ENCODE measurements at places on chromosomes 3 and 15. TPM values are rescaled to one million over a fixed set of nuclear protein-coding genes. Genes with fewer than 3 reads are reported as not detected.
A peak's percentile ranks its signal among the peaks of the same experiment; 100 is the strongest.

- H3K27ac ChIP-seq = peak overlapping the region; percentile 53
- H3K27me3 ChIP-seq = no peaks in the 10 kb centered on the region
- no peaks in the 10 kb centered on the region for H3K36me3 ChIP-seq
- H3K4me3 ChIP-seq = no peak overlapping the region
These were observed 122.4 kb downstream of the THSD4 start for GRCh38 chr15:71237456-71238188.

DNA sequence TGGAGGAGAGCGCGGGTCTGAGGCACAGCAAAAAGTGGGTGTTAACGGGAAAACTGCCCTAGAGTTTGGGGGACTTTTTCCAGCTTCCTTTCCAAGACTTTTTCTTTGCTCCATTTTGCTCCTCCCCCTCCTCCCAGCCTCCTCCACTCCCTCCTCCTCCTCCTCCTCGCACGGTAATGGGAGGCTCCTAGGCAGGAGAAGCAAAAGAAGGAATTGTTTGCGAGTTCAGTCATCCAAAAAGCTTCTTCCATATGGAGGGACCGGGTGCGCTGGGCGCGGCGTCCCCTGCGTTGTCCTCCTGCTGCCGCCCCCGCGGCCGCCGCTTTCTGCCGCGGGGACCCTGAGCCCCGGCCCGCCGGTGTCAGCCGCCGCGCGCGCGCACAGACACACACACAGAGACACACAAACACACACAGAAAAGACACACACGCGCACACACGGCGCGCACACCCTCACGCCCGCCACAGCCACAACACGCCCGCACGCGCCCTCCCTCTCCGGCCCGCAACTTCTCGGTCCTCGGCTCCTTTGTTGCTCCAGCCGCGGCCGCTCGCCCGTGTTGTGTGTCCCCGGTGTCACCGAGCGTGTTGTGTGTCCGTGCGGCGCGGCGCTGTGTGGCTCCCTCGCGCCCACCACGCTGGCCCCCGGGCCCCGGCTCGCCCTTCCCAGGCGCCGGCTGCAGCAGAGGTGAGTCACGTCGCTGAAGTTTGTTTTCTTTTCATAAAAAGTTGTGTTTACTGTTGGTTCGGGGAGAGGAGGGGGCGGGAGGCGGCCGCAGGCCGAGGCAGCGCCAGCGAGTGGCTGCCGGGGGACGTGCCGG, at the start of gene BOC:
Gene BOC, plus strand, starts transcription at position 228 of the 820 bp plus-strand sequence. CDS start 38,246 bp downstream, outside the sequence.
- peak within 1 kb of the TSS; percentile 63 for H3K4me3 ChIP-seq
- peaks cover 11% of the 10 kb centered on the region for H3K4me1 ChIP-seq
- no peaks in the 10 kb centered on the region for H3K36me3 ChIP-seq
- DNase-seq = no peak
- peak within 1 kb of the TSS; percentile 87 for H3K27ac ChIP-seq
- H3K27me3 ChIP-seq = peaks cover 50% of the 10 kb centered on the region

- H3K4me1 ChIP-seq = no peaks in the 10 kb centered on the region
- DNase-seq = no peak
- no peaks in the 10 kb centered on the region for H3K36me3 ChIP-seq
- H3K4me3 ChIP-seq = no peak overlapping the region
These were observed 2.7 kb downstream of the SLC22A14 start for GRCh38 chr3:38284756-38285150.

DNA sequence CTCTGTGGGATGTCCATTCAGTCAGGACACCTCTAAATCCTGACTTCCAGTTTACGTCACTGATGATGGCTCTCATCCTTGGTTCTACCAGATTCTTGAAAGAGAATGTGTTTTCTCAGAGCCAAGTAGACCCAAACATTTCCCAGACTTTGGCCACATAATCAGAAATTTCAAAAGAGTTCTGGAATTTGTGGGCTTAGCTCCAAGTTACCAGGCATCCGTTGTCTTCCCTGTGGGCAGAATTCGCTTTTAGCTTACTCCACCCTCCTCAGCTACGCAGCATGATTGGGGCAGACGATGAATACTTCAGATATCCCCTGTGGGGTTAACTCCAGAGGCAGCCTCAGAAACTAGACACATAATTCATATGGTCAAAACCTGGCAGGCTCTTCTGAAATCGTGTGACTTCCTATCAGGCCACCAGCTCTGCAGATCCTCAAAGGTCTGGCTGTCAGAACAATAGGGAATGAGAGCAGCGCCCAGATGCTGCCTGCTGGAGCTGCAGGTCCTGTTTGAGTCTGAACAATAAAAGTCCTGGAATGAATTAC, 30.6 kb downstream of the CRTC3 start:
- H3K4me3 ChIP-seq = no peak overlapping the region
- H3K36me3 ChIP-seq = no peaks in the 10 kb centered on the region
- H3K27me3 ChIP-seq = no peaks in the 10 kb centered on the region
- peaks cover 59% of the 10 kb centered on the region for H3K4me1 ChIP-seq

GRCh38 chr3:44355362-44356033, 16.9 kb downstream of the TCAIM start:
- no peaks in the 10 kb centered on the region for H3K27me3 ChIP-seq
- no peak for DNase-seq
- H3K27ac ChIP-seq = peak overlapping the region; percentile 0
- H3K4me3 ChIP-seq = no peak overlapping the region

DNA sequence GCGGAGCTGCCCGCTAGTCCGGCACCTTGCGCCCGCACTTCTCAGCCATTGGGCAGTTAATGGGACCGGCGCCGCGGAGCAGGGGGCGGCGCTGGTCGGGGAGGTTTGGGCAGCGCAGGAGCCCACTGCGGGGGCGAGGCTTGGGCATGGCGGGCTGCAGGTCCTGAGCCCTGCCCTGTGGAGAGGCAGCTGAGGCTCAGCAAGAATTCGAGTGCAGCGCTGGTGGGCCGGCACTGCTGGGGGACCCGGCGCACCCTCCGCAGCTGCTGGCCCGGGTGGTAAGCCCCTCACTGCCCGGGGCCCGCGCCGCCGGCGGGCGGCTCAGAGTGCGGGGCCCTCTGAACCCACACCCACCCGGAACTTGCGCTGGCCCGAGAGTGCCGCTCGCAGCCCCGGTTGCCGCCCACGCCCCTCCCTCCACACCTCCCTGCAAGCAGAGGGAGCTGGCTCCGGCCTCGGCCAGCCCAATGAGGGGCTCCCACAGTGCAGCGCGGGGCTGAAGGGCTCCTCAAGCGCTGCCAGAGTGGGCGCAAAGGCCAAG, 835.0 kb downstream of the TBL1XR1 start:
- no peaks in the 10 kb centered on the region for H3K4me1 ChIP-seq
- no peaks in the 10 kb centered on the region for H3K27me3 ChIP-seq
- no peak for DNase-seq
- H3K4me3 ChIP-seq = no peak overlapping the region
- no peak overlapping the region for H3K27ac ChIP-seq

BFSP2 gene
- not detected for total RNA-seq

FBXO45 gene
- total RNA-seq = 3.0 TPM
